Left cardiac atrium (tissue), 4 donors: ENCODE measurements at places on chromosomes 12 and 14. TPM values are rescaled to one million over a fixed set of nuclear protein-coding genes. Genes with fewer than 3 reads are reported as not detected.

GRCh38 chr14:71733210-71733883 is 198.9 kb upstream of the RGS6 start:
- DNase-seq: no peak

DNA sequence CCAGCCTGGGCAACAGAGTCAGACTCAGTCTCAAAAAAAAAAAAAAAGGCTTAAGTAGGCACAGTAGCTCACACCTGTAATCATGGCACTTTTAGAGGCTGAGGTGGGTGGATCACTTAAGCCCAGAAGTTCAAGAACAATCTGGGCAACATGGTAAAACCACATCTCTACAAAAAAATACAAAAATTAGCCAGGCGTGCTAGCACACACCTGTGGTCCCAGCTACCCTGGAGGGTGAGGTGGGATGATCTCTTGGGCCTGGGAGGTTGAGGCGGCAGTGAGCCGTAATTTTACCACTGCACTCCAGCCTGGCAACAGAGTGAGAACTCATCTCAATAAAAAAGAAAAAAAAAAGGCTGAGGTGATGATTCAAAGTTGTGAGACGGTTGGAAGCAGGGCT is 9.1 kb upstream of the RESF1 start:
- DNase-seq: no peak

- no peak for DNase-seq
Measured at GRCh38 chr12:45128637-45129036, 77.7 kb upstream of the DBX2 start.

GRCh38 chr12:102005256-102005655 is 56.5 kb downstream of the WASHC3 start:
- DNase-seq: no peak

GRCh38 chr12:83092129-83092528 is 405.4 kb downstream of the TMTC2 start:
- no peak for DNase-seq

DNA sequence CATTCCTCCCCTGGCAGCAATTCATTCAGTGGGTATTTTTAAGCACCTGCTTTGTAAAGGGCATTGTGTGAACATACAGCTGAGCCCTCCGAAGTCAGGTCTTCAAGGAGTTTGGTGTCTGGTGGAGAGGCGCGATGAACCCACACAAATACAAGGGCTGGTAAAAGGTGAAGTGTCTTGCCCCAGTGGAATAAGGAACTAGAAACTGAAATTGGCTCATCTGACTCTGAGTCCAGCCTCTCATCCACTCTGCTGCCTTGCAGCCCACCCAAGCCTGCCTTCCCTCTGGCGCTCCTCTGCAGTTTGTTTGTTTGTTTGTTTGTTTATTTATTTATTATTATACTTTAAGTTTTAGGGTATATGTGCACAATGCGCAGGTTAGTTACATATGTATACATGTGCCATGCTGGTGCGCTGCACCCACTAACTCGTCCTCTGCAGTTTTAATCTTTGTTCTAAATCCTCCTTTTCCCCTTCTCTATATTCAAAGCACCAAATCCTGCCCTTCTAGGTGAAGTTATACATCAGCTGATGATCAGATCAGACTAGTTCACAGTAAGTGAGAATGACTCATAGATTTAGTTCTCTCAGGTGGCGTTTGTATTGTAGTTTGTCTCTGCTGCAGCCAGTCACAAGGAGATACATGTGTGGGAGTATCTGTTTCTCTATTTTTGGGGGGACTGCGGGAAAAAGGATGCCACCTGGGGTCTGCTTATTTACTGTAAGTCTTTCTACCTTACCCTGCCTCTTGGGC is 394.5 kb downstream of the APAF1 start:
- DNase-seq: no peak

- no peak for DNase-seq
Measured at GRCh38 chr12:22628228-22628627, 3.3 kb downstream of the ETNK1 start.

GRCh38 chr14:75597149-75597548 is 18.7 kb downstream of the FLVCR2 start:
- no peak for DNase-seq

DNA sequence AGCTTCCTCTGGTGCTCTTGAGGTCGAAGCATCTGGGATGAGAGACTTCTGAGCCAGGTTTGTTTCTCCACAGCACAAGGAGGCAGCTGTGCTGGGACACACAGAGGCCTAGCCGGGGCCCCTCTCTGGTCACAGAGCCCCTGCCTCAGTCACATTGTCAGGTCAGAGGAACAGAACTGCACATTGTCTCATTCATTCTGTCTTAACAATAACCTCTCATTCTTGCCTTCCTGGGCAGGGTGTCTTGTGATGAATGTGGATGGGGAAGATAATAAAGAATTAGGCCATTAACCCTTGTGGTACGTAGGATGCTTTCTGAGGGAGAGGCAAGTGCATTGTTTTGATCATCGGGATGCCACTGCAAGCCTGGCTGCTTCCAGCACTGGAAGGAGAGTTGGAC is 29.8 kb downstream of the FNTB start:
- DNase-seq: no peak

- DNase-seq: no peak
Measured at GRCh38 chr12:76952995-76953394, 74.2 kb upstream of the CSRP2 start.

The ERG28 gene
- total RNA-seq: 9.0 TPM

The APOF gene
- total RNA-seq: not detected

The TMPRSS12 gene
- total RNA-seq: not detected

The GLI1 gene
- 1.2 TPM for total RNA-seq

The ASPG gene
- 168 TPM for total RNA-seq

The CLEC6A gene
- total RNA-seq: not detected

The INHBC gene
- not detected for total RNA-seq

The ATN1 gene
- 83.1 TPM for total RNA-seq

The STRAP gene
- total RNA-seq: 128 TPM

The SLC6A12 gene
- total RNA-seq: 0.65 TPM
